ENCODE measurements at places on chromosomes 1 and 21.
A peak's percentile ranks its signal among the peaks of the same experiment; 100 is the strongest.

DNA sequence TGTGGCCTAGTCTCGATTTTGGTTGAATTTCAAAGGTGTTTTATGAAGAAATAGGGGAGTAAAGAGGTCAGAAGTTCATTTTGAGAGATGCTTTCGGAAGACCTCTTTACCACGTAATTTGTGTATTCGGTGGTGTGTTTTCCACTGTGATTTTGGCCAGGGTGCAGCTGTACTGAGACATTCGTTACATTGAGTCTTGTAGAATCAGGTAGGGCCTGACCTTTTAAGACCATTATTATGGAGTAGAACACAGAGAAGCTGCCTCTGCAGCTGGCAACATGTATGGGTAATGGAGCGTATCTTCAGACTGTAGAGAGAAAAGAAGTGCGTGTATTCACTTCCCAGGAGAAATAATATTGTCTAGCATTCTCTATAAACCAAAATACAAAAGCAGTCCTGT, 326.5 kb downstream of the PDE4B start:
- no peak for DNase-seq

- DNase-seq: no peak
Measured at GRCh38 chr1:243946946-243947345, 96.9 kb upstream of the AKT3 start.

DNA sequence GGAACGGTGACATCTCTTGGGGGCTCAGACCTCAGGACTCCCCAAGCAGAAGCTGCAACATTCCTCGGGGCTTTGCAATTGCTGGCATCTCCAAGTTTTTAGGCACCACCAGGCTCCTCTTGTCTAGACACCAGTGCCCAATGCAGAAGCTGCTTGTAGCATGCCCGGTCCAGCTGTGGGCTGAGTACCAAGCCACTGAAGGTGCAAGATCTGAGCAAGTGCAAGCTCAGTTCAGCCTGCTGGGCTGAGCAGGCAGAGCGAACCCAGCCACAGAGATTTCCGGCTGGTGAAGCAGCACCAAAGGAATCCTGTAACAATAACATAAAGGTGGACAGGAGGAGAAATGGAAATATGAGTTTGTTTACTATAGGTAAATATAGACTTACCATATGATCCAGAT, 995.4 kb upstream of the B3GALT2 start:
- no peak for DNase-seq

DNA sequence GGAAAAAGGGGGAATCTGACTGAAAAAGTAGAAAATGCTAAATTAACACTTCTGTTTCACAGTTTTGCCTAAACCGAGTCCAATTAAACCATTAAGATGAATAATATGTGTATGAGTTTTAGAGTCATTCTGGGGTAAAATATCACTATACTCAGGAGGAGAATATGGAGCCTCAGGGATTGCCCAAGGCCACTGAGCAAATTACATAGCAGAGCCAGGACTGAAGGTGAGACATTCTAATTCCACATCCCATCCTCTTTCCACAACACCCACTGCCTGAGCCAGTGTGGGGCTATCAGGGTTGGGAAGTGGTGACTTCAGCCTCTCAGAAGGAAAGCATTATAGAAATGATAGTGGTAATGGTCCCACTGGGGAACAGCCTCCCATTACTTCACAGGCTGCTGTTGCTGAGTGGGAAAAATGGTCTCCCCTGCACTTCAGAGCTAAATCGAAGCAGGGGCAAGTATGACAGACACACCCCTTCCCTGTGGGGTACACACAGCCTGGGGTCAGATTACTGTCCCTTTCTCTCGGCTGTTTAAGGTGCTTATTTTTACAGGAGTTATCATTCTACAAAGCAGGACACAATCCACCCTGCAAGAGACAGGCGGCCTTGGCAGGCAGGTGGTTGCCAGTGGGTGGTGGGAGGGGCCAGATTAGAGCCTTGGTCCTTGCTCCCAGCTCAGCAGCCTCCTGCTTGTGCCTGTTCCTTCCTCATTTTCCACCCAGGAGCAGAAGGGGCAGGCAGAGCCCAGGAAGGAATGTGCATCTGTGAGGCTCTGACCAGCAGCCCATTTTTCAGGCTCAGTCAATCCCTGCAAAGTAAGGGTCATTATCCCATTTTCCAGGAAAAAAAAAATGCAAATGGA, 9.5 kb upstream of the BCAR3 start:
- DNase-seq: no peak

DNA sequence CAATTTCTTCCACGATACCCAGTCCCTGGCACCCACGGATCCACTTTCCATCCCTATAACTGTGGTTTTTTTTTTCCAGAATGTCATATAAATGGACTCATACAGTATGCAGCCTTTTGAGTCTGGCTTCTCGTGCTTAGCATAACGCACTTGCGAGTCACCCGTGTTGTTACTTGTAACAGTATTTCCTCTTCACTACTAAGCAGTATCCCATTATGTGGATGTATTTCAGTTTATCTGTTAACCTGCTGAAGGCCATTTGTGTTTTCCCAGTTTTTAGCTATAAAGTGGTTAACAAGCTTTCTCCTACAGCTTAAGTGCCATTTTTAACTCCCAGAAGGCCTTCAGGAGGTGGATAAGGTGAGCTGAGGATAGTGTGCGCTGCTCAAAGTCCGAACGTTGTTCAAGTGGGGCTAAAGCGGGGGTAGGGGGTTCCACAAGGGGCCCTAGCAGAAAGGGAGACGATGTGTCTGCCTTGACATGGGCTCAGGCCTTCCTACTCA, 829 bp downstream of the ADAR start:
- peak; percentile 23 for DNase-seq

DNA sequence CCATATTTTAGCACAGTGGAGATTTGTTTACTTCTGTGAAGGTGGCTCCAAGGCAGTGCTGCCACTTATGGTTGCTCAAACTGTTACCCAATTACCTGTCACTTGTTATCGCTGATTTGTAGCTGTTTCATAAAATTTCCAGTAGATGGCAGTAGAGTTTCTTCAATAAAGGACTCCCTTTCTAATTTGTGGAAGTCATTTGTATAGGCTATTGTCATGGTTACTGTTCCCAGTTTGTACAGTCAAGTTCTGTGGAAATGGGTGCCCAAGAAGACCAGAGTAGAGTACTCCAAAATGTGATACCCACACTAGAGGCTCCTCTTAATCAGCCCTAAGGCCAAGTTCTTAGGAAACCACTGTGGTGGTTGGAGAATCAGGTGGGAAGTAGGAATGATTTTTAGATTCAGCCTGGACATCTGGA, 186.1 kb downstream of the CLEC20A start:
- DNase-seq: peak; percentile 35

GRCh38 chr1:205577874-205578658, 53.7 kb downstream of the ELK4 start:
- DNase-seq: no peak

- DNase-seq: no peak
Measured at GRCh38 chr1:2109581-2110021, 59.4 kb downstream of the PRKCZ start.

DNA sequence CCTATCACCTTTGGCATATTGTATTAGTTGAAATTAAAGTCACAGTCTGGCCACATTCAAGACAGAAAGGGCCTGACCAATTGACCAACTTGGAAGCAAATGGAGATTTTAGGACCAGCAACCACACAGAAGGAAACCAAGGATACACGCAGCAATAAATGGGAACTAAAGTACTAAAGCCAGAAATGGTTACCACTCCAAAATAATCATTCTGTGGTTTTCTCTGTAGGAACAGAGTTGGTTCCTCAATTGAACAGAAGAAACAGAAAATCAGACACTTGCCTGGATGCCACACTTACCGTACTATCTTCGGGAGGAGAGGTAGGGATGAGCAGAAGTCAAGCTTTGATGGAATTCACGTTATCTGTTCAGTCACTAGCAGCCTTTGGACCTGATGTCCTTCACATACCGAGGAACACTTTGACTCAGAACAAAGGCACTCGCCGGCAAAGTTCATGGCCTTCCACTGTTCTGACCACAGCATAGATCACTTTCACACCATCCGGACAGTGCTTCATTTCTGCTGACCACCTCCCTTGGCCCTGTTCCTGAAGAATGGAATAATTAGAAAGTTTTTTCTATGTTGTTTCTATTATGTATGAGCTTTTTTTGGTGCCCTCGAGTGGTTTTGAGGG, 96.9 kb downstream of the LPAR3 start:
- no peak for DNase-seq

- DNase-seq: no peak
Measured at GRCh38 chr21:35529171-35529863, 480.2 kb upstream of the RUNX1 start.

- no peak for DNase-seq
Measured at GRCh38 chr1:43637267-43637666, 12.7 kb upstream of the KDM4A start.

- DNase-seq: no peak
Measured at GRCh38 chr1:172674831-172675613, 16.1 kb downstream of the FASLG start.

GRCh38 chr21:17598437-17598836, 14.3 kb downstream of the BTG3 start:
- no peak for DNase-seq

DNA sequence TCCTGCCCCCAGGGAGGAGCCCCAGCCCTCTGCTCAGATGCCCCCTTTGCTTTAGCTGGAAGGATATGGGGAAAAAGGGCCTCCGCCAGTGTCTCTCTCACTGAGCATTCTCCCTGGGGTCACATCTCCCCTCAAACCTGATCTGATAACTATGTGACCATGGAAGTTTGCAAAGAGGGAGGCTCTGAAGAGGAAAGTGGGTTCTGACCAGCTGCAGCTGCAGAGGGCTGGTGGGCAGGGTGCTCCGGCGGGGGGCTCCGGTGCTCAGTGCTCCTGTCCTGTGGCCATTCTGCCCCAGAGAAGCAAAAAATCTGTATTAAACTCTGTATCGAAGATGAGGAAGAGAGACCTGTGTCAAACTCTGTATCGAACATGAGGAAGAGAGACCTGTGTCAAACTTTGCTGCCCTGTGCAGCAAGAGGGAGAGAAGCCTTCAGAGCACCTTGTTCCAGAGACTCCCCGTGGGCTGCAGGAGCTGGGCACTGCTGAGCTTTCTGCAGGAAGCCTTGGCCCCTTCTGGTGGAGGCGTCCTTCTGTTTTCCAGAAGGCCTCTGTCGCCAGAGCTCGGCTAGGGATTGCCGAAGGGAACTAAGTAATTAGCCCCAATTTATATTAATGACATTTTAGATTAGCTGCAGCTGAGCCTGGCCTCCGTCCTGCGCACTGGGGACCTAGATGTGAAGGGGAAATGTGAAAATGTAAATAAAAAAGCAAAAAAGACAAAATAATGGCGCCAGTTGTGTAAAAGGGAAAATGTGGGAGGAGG, 186.2 kb upstream of the C1orf174 start:
- no peak for DNase-seq

DNA sequence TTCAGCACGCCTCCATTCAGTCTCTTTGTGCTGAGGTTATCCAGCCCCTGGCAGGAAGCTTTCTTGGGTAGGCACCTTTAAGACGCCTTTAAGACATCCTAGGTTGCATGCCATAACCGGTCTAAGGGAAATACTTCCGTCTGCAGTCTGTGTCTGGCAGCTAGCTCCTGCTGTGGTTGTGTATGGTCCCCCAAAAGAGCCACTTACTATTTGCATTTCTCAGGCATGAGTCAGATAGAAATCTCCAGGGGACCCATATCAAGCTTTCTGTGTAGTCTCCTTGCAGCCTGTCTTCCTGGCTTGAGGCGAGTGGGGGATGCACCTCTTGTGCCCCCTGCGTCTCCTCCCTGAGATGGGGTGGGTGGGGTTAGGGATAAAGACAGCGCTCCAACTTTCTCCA, 10.0 kb upstream of the RYR2 start:
- no peak for DNase-seq

DNA sequence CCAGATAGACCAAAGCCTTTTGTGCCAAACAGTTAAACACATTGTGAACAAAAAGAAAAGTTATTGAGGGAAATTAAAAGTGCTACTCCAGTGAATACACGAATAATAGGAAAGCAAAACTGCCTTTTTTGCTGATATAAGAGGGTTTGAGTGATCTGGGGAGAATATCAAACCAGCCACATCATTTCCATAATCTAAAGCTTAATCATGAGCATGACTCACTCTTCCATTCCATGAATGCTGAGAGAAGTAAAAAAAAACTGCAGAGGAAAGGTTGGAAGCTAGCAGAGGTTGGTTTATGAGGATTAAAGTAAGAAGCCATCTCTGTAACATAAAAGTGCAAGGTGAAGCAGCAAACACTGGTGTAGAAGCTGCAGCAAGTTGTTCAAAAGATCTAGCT, 350.6 kb upstream of the NCAM2 start:
- no peak for DNase-seq

DNA sequence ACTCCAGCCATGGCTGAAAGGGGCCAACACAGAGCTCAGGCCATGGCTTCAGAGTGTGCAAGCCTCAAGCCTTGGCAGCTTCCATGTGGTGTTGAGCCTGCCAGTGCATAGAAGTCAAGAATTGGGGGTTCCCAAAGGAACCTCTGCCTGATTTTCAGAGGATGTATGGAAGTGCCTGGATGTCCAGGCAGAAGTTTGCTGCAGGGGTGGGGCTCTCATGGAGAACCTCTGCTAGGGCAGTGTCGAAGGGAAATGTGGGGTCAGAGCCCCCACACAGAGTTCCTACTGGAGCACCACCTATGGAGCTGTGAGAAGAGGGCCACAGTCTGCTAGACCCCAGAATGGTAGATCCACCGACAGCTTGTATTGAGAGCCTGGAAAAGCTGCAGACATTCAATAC, 29.8 kb upstream of the CD55 start:
- no peak for DNase-seq

GRCh38 chr1:41482001-41482765, 2.3 kb downstream of the EDN2 start:
- DNase-seq: no peak

DNA sequence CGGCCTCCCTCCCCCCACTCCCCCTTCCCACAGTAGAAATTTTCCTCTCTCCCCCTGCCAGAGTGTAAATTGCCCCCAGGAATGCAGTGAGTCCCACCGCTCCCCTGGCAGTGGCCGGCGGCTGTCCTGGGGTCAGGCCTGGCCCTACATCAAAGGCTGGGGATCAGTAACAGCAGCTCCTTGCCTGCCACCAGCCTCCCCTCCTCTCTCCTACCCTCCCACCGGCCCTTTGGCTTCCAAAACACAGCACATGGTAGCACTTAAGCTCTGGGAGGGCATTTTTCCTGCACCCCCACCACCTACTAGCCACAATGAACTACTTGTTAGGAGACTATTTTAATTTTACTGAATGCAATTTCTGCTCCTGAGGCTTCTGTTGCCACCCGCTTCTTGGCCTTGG, 9.0 kb upstream of the COL8A2 start:
- no peak for DNase-seq
